DMS53 (cell line): ENCODE measurements at places on chromosomes 6 and 20.

DNA sequence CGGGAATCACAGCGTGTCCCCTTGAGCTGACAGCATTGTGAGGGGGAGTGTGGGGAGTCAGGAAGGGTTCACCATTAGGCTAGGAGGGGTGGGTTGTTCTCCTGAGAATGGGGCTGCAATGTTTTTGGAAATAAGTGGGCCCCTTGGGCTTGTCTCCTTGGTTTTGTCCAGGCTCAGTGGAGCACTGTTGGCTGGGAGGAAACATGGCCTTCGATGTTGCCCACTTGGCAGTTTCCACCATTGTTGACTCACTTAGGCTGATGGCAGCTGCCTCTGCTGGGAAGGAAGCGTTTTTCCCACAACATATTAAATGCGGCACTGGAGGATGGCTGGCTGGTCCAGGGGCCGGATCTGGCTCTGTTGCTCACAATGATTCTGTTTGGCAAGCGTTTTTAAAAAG, 512.1 kb downstream of the QKI start:
- DNase-seq, result no peak

DNA sequence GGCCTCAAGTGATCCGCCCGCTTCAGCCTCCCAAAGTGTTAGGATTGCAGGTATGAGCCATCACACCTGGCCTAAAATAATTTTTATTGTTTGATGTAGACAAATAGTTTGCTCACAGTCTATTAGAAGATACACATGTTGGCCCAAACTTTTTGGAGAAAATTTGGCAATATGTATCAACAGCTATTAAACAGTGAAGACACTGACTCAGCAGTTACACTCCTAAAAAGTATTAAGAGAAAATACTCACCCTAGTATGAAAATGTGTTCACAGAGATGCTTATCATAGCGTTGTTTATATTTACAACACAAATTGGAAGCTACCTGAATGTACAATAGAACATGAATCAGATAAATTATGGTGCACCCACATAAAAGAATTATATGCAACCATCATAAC, 173.1 kb downstream of the WDR27 start:
- DNase-seq, result no peak

DNA sequence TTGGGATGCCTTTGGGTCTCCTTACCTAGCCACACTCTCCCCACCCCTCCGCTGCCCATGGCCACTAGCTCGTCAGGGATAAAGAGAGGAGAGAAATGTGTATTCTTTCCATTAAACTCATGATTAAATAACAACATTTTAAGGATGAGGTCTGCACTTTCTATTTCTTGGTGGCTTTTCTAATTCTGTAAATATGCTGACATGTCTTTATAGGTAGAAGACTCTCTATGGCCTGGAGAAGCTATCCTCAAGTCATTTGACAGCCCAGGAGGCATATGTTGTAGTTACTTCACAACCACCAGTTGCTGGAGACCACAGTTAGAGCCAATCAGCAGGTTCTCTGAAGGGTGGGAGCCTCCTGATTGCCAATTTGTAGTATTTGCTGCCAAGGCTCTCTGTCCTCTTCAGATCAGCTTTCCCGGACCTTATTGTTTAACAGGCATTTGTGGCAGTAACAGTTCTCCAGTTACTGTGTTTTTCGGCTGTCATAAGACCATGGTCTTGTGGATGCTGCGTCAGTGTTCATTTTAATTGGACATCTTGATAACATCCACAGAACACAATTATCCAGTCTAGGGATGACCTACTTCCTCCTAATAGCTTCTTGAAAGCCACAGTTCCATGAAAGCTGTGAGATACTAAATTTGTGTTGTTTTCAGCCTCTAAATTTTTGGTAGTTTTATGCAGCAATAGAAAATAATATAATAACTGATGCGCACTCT, 205.0 kb upstream of the KCNQ5 start:
- no peak for DNase-seq

DNA sequence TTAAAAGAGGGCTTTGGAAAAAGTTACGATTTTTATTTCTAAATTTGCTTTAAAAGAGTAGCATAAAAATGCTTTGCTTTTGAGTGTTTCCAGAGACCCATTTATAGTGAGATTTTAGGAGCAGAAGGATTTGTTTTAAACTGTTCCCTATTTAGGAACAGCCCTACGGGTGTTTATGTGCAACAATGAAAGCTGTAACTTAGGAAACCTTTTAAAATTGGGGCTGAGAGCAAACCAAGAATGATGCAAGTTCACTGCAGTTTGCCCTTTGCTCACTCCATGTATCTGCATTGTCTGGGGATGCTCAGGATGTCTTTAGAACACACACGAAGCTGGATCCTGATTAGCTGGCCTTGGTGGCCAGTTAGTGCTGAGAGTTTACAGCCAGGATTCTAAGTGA, 40.9 kb downstream of the GHRH start:
- DNase-seq, result no peak

DNA sequence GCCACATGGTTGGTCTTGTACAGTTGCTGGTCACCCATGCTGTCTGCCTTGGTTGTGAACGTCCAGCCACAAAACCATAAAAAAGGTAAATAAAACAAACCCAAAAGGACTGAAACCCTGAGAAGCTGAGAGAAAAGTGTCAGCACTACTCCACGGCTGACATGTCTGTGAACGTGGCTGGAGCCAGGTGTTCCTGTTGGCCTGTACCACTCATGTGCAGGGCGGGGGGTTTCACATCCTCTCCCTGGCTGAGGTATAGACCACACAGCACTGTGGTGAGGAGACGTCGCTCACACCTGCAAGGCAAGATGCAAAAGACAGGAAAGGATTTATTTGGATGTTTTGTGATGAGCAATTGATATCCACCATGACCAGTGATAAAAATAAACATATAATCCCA, 51.9 kb upstream of the MRPS10 start:
- DNase-seq, result no peak

DNA sequence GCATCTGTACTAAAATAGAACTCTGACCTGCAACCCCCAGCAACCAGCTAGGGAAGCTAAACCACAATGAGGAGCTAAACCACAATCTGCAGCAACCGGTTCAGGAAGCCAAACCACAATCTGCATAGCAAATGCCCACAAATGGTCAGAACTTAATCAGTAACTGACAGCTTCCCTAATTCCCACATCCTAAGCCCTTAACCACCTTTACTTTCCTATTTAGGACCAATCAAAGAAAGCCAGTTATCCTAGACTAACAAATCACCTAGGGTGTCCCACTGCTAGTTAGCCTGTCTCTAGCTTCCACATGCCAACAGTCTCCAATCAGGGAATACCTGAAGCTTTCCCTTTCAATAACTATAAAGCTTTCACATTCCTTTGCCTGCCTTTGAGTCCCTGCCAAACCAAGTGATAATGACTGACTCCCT, 424.6 kb upstream of the PTCHD4 start:
- no peak for DNase-seq

GRCh38 chr6:142886431-142887170, 58.4 kb downstream of the HIVEP2 start:
- peak; percentile 50 for DNase-seq

DNA sequence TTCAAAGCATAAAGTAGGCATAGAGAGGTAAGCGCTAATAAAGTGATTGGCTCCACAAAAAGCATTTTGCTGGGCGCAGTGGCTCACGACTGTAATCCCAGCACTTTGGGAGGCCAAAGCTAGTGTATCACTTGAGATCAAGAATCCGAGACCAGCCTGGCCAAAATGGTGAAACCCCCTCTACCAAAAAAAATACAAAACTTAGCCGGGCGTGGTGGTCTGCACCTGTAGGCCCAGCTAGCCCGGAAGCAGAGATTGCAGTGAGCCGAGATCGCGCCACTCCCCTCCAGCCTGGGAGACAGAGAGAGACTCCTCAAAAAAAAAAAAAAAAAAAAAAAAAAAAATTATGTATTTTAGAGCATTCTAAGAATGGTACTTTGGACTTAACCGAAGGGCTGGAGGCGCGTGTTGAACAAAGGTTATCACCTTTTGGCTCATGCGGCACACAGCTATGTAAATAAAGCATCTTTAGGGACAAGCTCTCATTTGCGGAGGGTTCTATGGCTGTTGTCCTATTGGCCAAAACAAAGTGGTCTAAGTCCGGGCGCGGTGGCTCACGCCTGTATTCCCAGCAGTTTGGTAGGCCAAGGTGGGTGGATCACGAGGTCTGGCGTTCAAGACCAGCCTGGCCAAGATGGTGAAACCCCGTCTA, 17.4 kb downstream of the HFE start:
- peak; percentile 78 for DNase-seq

DNA sequence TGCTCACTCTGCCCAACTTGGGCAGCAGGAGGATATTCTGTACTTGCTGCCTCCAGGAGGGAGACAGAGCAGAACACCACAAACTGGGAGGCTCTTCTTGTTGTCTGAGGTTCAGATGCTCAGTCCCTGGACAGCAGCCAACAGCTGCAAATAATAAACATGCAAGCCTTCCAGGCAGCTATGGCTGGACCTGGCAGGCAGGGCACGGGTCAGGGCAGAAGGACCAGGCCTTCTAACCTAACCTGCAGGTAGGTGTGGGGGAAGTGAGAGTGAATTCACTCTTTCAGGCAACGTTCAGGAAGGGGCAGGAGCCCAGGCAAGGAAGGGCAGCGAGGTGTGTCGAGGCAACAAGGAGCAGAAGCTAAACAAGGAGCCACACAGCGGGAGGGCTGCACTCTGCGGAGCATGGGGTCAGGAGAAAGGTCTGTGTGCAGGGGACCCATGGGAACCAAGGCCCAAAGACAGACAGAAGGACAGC, 31.5 kb downstream of the NINL start:
- DNase-seq, result peak; percentile 53

DNA sequence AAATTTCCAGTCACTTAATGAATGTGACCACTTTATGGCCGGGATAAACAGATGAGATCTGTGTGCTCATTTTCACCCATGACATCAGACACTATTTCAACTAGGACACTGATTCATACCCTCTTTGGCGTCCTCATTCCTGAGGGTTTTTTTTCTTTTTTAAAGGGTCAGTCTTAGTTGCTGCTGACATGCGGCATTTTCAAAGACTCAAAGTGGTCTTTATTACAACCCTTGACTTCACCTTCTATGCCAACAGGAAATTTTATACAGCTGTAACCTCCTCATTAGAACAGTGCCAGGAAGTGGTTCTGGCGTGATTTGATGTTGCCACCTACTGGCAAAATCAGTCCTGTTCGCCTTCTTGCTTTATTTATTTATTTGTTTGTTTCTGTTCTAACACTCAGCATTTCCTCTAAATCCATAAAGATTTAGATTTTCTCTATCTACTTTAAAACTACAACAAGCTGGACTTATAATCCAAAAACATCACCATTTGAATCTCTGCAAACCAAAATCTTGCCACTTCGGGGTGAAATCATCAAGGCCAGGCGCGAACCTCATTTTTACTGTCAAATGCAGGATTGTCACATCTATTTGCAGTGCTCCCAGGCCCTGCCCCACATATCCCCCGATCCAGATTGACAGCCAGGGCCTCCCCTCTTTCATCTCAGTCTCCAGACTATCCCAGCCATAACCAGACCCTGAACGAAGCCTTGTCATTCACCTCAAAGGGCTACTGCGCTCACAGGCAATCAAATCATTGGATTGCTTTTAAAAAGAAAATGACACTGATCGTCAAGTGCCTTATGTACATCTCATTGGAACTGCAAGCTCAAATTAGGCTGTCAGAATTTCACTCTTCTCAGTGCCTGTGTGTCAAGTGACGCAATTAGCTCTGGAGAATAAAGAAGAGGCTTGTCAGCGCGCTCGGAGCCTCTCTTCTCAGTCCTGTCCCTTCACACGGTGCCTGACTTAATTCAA, 77.5 kb downstream of the C6orf118 start:
- DNase-seq, result peak; percentile 71

- no peak for DNase-seq
Measured at GRCh38 chr6:5082487-5083306, 2.4 kb upstream of the PPP1R3G start.

GRCh38 chr20:45347936-45348778, at the start of gene SDC4:
SDC4 (minus strand) TSS chr20:45348424; CDS start chr20:45348384, 40 bp downstream.
- peak; percentile 78 for DNase-seq

DNA sequence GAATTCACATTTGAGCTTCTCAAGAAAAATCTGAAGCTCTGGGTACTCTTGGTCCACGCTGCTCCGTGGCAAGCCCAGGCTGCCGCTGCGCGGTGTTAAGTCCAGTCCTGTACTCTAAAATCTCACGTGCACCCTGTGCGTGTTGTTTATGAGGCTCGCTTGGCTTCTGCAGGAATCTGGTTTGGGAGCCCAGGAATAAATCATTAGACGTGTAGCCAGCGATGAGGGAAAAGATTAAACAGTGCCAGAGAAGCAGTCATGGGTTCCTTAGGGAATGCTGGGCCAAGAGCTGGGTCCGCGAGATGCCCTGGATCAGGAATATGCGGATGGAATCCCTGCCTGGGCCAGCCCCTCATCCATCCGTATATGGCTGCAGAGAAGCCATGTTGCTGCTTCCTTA, 87.3 kb downstream of the KCNB1 start:
- DNase-seq, result no peak

DNA sequence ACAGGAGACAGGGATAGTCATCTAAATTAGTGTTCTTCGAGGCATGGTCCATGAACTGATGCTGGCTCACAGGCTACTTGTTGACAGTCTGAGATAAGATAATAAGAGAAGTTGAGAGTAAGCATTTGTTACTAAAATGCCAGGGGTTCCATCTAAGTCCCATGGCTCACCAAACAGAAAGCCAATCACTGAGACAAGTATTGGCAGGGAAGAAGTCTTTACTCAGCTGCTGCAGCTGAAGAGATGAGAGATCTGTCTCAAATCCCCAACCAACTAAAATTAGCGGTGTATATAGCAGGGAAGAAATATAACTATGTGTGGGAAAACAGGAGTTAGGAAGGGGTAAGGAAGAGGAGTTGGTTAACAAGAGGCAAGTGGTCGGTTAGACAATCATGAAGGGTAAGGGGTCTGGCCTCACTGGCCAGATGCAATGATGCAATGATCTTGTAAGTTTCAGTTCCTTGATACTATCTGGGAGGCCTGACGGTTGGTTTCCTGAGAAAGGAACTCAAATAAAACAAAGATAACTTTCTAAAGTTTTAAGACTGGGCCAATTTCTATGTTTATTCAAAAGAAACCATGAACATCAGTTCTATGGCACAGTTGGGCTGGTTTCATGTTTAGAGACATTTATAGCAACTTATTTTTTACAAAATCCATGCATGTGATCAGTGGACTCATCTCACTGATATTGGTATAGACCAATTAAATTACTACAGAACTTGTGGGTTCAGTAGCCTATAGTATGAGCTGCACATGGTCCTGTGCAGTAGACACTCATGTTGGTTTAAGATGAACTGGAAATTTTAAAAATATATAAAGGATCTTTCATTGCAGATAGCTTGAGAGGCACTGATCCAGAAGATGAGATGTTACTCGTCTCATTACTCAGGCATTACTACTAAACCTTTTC, 9.9 kb upstream of the HEBP2 start:
- no peak for DNase-seq
